ENCODE measurements at places on chromosomes 7 and 10. TPM values are rescaled to one million over a fixed set of nuclear protein-coding genes. Genes with fewer than 3 reads are reported as not detected.

DNA sequence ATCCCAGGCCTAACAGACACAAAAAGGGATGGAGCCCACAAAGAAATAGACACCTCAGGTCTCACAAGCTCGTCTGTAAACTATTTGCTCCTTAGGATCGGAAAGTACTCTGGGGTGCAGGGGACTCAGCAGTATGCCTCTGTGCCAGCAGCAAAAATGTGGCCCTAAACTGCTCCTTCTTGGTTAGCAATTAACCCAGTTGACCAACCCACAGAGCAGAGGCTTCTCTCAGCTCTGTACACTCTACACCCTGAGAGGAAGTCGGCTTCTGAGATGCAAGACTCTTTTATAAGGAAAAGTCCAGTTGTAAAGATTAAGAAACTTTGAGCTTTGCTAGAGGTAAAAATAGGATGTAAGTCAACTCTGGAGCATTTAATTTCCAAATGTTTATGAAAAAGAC, 156.3 kb upstream of the PRSS58 start:
- H3K4me1 ChIP-seq: no peaks in the 10 kb centered on the region
- no peaks in the 10 kb centered on the region for H3K36me3 ChIP-seq
- no peak overlapping the region for H3K27ac ChIP-seq
- no peak for DNase-seq
- no peak overlapping the region for H3K4me3 ChIP-seq

DNA sequence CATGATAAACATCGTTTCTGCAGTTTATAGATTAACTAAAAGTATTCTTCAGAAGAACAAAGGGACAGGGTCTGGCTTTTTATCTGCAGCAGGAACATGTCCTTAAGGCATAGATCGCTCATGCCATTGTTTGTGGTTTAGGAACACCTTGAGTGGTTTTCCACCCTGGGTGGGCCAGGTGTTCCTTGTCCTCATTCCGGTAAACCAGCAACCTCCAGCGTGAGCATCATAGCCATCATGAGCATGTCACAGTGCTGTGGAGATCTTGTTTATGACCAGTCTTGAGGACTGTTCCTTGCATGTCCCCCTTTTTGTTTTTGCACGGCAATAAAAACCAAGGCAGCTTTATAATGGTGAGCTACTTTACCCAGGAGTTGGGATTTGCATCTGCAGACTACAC, 33.9 kb downstream of the STOX1 start:
- no peaks in the 10 kb centered on the region for H3K4me1 ChIP-seq
- DNase-seq: no peak
- H3K27me3 ChIP-seq: no peaks in the 10 kb centered on the region
- no peak overlapping the region for H3K4me3 ChIP-seq
- H3K36me3 ChIP-seq: no peaks in the 10 kb centered on the region

GRCh38 chr10:15225511-15225910, 57.0 kb upstream of the NMT2 start:
- H3K4me3 ChIP-seq: no peak overlapping the region
- H3K4me1 ChIP-seq: peaks cover 13% of the 10 kb centered on the region
- no peaks in the 10 kb centered on the region for H3K27me3 ChIP-seq
- peaks cover 4% of the 10 kb centered on the region for H3K36me3 ChIP-seq
- DNase-seq: no peak
- no peak overlapping the region for H3K27ac ChIP-seq

- DNase-seq: no peak
- H3K36me3 ChIP-seq: no peaks in the 10 kb centered on the region
- H3K4me1 ChIP-seq: no peaks in the 10 kb centered on the region
- H3K27ac ChIP-seq: no peak overlapping the region
- H3K4me3 ChIP-seq: no peak overlapping the region
Observed at GRCh38 chr7:141402277-141402996, 148.8 kb upstream of the AGK start.

DNA sequence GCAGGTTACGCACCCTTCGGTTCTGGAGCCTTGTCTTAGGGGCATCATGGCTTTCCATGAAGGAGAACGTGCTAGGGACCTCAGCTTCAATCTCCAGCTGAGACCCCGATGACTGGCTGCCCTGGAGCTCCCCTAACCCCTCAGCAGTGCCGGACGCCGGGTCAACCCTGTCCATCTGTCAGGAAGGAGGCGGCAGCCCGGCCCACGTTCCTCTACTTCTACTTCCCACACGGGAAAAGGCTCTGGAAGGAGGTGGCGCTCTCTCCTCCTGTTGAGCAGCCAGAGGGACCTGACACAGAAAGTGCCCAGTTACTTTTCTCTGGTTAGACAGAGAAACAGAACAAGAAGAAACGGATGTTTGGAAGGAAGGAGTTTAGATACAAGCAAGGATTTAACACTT, 87.4 kb downstream of the DYNC2I1 start:
- H3K27ac ChIP-seq: no peak overlapping the region
- no peaks in the 10 kb centered on the region for H3K27me3 ChIP-seq
- no peak overlapping the region for H3K4me3 ChIP-seq
- DNase-seq: no peak
- H3K4me1 ChIP-seq: no peaks in the 10 kb centered on the region

Gene OPN4
- not detected for total RNA-seq

Gene ASIC3
- 1.3 TPM for total RNA-seq

Gene ZFAND4
- 15.8 TPM for total RNA-seq

All from body of pancreas (tissue), 4 donors.